ENCODE measurements at places on chromosomes 2 and 18.

GRCh38 chr18:41972067-41972925, 17.3 kb downstream of the PIK3C3 start:
- no peak for DNase-seq

DNA sequence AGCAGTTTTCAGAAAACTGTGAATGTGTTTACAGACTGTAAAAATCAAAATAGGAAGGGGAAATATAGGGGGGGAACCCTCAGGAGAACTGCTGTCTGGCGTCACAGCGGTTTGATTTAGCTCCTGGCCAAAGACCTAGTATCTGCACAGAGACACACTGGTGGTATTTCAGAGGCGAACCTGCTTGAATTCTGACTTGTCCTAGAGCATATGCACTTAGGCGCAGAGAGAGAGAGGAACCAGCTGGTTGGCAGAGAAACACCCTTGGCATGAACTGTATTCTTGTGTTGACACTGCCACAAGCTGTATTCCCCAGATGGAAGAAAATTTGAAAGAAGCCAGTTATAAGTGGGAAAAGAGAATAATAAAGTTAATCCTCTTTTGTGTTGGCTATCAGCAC, 506.5 kb upstream of the NRP2 start:
- no peak for DNase-seq

DNA sequence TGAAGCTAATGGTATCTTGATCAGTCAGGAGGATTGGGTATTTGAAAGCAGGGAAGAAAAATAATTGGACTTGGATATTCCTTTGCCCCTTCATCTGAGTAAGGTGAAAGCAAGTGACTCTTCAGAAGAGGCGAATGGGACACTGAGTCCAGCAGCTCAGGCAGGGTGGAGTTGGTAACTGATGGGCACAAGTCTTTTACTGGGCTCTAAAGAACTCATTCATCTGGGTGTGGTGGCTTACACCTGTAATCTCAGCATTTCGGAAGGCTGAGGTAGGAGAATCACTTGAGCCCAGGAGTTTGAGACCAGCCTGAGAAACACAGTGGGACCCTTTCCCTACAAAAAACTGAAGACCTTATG, 11.2 kb downstream of the CFLAR start:
- DNase-seq, result no peak

DNA sequence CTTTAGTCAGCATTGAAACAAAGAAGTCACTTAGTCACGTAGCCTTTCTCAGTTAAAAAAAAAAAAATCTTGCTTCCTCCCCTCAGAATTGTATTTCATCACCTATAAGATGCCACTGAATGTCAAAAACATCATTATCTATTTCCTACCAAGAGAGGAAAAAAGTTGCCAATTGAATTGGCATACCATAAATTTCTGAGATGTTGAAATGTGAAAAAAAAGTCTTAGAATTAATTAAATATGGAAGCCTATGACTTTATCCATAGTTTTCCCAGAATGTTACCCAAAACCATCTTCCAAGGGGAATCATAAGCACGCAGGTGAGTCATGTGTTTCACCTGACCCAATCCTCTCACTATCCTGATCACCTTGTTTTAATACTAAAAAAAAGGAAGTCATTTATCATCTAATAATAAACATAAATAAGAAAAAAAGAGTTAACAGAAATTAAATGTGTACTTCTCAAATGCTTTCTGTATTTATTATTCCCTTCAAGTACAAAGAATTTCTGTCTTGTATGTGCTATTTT, 205.7 kb downstream of the TCF4 start:
- no peak for DNase-seq

DNA sequence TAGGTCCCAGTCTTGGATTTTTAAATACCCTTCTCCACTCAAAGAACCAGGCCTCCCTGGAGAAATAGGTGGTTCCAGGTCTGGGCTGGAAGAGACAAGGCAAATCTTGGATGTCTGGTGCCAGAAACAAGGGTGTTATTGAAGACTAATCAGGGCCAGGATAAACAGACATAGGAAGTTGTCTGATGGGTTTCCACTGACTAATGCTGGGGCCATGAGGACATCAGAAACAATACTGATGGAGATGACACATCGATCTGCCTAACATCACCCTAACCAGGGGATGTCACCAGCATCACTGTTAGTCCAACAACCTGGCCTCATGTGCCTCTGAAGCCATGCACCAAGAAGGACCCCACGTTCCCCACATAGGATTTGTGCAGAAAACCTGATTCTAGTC, 42.5 kb upstream of the GLI2 start:
- DNase-seq, result no peak

DNA sequence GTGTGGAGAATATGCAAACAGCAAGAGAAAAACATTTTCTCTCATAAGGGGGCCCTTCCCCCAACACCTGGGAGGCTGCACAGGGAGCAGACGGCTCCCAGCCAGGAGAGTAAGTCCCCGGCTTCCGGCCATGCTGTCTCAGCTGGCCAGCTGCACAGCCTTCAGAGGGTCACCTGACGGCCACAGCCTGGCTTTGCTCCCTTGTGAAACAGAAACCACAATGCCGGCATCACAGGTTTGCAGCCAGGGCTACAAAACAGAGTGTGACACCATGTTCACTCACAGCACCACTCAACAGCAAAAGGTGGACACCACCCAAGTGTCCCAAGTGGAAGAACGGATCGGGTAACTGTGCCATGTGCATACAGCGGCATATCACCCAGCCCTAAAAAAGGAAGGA, 86.9 kb upstream of the GPC1 start:
- DNase-seq, result no peak

DNA sequence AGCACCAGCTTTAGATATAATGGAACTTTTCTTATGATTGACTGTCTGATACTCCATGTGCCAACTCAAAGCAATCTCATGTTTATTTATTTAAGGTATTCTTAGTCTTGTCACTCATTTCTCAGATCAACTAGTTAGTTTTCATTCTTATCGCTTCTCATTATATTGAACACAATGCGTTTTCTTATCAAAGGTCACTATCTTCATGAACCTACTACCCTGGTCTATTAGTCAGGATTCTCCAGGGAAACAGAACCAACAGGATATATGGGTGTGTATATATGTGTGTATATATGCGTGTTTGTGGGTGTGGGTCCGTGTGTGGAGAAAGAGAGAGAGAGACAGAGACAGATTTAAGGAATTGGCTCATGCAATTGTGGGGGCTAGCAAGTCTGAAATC, 619.9 kb downstream of the ZEB2 start:
- no peak for DNase-seq

DNA sequence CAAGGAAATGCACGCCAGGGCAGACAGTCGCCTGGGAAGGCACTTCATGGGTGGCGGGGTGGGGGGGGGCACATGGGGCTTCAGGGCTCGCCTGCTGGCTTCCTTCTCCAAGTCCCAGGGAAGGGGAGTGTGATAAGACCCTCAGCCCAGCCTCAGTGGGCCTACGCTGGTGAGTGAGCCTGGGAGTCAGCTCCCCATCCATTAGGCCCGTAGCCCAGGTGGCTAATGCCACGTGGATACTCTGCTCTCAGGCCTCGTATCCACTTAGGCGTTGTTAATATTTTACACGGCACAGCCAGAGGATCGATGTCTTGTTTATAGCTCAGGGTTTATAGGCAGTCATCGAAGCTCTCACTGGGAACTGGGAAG, 47.1 kb downstream of the KCNIP3 start:
- no peak for DNase-seq

All from stimulated activated naive CD8-positive, alpha-beta T cell treated with anti-CD3 and anti-CD28 coated beads, Interleukin-15, amount 100 ng/mL, for 72 hours (primary cell).